Skin of body (tissue), 3 donors: ENCODE measurements at places on chromosomes 11 and 22. TPM values are rescaled to one million over a fixed set of nuclear protein-coding genes. Genes with fewer than 3 reads are reported as not detected.

GRCh38 chr11:88629496-88629895, 292.0 kb upstream of the CTSC start:
- DNase-seq, result no peak

Gene GAB4
- not detected for total RNA-seq

DNA sequence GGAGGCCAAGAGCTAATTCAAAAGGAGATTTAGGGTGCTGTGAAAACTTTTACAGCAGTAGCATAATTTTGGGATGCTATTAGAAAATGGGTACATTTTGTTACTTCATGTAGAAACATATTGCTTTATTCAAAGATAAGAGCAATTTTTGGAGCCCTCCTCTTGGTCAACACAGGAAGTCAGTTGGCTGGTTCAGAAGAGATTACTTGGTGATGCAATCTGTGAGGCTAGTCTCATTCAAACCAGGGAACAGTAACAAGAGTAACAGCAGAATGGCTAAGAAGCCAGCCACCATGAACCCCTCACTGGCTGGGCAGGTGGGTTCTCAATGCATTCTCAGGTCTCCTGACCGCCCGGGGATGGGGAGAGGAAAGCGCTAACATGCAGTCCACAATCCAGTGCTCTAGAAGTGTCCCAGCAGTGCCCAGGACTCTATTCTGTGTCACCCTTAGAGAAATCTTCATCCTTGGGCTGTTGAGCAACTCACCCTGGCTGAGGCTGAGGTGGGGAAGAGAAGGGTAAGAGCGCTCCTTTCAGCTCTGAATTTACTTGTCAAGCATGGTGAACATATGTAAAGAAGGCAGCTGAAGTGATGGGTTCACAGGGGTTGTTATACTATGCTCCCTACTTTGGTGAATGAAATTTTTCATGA, 262.2 kb upstream of the UBASH3B start:
- DNase-seq, result no peak

Gene MMP7
- 3.6 TPM for total RNA-seq

- DNase-seq, result no peak
Measured at GRCh38 chr22:30457981-30458380, 13.8 kb downstream of the SEC14L3 start.

GRCh38 chr22:38136607-38137006, 26.1 kb upstream of the BAIAP2L2 start:
- DNase-seq, result no peak

Gene KCNJ1
- 0.10 TPM for total RNA-seq

GRCh38 chr11:13076961-13077360, 67.8 kb downstream of the RASSF10 start:
- DNase-seq, result no peak

DNA sequence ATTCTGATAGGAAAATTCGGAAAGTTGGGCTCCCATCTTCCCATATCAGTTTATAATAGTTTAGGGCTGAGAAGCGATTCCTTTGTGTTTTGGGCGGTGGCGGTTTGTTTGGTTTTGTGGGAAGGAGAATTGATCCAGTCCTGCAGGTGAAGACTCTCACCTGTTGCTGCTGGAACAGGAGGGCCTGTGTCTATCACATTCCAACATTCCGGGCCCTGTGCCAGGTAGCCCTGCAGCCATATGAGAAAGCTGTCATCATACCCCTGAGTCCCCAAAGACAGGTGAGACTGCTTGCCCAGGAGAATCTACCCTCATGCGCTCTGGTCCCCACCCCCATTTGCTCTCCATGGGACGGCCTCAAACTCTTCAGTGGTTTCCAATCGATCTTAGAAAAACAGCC, 62.1 kb downstream of the TRAF6 start:
- no peak for DNase-seq

DNA sequence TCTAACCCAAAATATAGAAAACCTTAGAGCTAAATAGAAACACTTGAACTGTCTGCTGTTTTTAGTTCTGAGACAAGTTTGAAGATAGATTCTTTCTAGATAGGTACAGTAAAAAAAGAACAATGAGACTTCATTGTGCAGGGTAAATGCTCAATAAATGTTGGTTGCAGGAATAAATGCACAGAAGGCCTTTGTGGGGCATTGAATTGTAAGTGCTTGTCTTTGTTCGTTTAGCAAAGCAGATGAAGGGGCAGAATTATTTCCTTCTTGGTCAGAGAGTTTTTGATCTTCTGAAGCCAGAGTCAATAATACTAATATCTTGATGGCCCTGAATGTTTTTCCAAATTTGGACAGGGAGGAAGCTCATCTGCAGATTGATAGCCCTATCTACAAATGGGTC, 340.4 kb downstream of the OPCML start:
- DNase-seq, result no peak

Gene GNAZ
- 1.8 TPM for total RNA-seq

DNA sequence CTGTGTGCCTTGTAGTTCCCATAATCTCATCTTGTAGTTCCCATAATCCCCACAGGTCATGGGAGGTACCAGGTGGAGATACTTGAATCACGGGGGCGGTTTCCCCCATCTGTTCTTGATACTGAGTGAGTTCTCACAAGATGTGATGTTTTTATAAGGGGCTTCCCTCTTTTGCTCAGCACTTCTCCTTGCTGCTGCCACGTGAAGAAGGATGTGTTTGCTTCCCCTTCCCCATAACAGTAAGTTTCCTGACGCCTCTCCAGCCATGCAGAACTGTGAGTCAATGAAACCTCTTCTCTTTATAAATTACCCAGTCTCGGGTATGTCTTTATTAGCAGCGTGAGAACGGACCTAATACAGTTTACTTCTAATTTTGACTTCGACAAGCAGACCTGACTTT, 14.0 kb upstream of the SMIM38 start:
- DNase-seq, result no peak

Gene NXPE2
- total RNA-seq, result 0.20 TPM

DNA sequence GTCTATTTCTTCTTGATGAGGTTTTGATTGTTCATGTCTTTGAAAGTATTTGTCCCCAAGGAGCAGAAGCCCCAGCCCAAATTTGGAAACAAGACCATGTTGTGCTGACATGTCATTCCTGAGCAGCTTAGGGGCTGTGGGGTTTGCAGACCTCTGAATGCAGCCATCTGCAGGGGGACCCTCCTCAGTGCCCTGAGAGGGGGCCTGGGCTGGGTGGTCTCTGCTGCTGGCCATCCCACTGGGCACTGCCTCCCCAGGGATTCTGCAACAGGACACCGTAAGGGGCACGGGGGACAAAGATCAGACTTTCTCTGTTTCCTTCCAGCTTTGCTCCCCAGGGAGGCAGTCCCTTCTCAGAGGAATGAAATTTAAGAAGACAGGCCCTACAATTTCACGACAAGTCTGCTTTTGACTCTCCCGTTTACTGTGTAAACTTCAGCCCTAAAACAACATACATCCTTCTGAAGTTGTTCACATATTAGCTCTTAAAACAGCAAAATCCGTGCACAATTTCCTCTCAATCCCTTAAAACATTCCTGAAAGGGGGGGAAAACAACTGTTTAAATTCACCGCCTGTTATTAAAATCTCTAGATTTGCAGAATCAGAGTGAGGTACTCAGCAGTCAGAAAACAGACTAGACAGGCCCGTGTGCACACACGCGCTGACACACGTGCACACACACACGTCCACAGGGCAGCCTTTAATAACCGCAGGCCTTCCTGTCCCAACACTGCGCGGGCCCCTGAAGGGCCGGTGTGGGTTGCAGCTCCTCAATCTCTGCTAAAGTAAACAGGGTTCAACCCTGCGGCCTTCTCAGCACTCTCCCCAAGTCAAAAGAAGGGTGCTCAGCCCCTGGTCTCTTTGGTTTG, 109.8 kb downstream of the KCNQ1 start:
- DNase-seq, result no peak

- DNase-seq, result peak; percentile 71
Measured at GRCh38 chr11:106077609-106078455, at the start of gene AASDHPPT. Gene AASDHPPT, plus strand, starts transcription at chr11:106077662. Its CDS starts 49 bp downstream, at chr11:106077711.

GRCh38 chr11:74639533-74639932, 47.2 kb downstream of the POLD3 start:
- no peak for DNase-seq

GRCh38 chr11:121270001-121270678, 22.4 kb upstream of the SC5D start:
- DNase-seq, result no peak

DNA sequence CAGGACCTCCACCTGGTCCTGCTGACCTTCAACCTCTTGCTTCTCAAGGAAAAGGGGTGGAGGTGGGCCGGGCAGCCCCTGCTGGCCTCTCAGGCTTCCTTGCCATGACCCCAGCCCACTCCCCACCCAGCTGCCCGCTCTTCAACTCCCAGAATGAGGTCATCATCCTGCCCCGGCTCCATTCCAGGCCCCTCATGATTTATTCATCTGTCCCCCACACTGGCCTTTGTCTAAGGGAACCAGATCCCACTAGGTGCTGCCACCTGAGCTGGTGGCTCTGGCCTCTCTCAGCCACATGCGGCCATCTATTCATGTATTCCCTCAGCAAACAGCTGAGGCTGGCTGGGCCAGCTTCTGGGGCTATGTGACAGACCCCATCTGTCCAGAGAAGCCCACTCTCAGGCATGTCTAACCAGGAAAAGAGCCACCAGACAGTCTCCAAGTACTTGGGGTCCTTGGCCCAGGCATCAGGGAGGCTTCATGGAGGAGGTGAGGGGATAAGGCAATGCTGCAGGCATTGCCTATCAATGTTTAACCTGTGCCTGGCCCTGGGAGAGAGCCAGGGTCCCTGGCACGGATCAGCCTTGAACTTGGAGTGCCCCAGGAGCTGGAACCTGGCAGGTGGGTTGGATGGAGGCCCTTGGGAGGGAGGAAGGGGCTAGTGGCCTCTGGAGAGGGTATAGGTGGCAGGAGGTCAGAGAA, 2.2 kb upstream of the CABP2 start:
- DNase-seq, result no peak

GRCh38 chr11:14583252-14584034, 60.2 kb upstream of the PDE3B start:
- DNase-seq, result peak; percentile 11

- no peak for DNase-seq
Measured at GRCh38 chr11:130197386-130198035, 37.9 kb downstream of the ST14 start.

Gene CCDC157
- 1.8 TPM for total RNA-seq

Gene CCDC15
- 4.3 TPM for total RNA-seq

DNA sequence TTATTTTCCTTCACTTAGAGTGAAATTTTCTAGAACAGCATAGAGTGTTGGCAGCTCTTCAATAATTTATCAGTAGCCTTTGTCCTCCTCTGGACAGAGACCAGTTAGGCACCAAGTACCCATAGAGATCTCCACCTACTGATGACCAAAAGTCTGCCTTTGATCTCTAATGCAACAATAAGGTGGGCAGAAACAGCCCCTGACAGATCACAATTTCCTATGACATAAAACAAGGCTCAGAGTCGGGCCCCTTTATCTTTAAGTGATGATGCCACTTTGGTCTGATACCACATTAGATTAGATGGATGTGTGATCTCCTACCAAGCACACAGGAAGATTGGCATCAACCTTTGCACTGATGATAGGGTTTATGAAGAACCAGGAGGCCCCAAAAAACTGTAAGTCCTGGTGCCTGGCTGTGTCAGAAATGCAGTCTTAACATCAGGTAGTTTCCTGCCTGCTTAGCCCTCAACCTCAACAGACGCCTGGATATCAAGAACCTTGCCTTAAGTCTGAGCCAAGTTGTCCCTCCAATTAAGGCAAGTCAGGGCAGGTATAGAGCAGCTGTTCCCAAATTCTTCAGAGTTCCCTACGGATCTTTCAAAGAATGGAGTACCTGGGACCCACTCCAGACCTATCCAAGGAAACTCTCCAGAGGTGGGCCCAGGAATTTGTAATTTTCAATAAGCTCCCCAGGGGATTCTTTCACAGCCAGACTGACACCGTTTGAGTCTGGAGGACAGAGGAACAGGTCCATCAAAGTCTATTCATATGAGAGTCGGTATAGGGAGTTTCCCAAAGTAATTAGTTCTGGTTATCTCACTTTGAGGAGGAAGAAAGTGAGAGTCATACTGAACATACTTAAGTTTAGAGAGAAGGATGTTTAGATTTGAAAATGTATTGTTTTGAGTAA, 30.6 kb upstream of the TMPRSS4 start:
- DNase-seq, result peak; percentile 3

Gene TMEM191C
- 1.8 TPM for total RNA-seq

GRCh38 chr11:10858439-10859325, 829 bp upstream of the ZBED5 start:
- DNase-seq, result peak; percentile 83

Gene THY1
- total RNA-seq, result 25.1 TPM

GRCh38 chr11:103735497-103736032, 300.9 kb upstream of the DDI1 start:
- no peak for DNase-seq

DNA sequence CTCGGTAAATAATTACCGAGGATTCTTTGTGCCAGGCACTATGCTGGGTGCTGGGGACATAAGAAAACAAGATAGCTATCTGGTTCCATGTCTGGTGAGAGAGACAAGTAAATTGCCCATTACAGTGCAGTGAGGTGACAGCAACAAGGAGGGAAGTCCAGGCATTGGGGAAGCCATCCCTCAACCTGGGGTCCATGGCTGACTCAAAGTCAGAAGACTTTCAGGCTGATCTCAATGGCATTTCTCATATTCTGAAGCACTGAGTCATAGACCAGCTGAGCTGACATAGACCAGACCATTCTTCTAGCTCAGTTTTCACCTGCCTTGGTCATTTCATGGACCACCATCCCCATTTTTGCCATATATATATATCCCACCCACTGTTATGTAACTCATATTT, 158.8 kb downstream of the TTC17 start:
- DNase-seq, result no peak

GRCh38 chr11:9601037-9601875, 27.8 kb downstream of the WEE1 start:
- no peak for DNase-seq
